Amniotic stem cell (primary cell): ENCODE measurements at places on chromosomes 6 and 20.

DNA sequence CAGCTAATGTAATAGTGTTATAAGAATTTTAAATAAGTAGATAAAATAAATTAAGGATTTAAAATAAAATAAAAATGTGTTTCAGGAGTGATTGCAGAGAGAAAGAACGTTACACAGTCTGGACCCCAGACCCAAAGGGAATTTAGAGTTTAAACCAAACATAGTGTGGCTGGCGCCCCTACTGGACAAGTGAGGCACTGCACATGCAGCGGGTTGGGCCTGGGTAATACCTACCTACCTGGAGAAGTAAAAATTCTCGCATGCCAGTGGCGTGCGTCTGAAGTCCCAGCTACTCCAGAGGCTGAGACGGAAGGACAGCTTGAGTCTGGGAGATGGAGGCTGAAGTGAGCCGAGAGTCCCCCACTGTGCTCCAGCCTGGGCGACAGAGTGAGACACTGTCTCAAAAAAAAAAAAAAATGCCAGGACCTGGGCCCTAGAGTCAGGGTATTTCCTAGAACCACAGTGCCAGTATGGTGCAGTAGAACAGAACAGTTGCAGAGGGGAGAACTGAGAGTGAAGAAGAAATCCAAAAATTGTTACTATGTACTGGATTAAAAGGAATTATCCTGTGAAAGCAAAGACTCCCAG is 71.4 kb upstream of the TCF21 start:
- no peak for DNase-seq

DNA sequence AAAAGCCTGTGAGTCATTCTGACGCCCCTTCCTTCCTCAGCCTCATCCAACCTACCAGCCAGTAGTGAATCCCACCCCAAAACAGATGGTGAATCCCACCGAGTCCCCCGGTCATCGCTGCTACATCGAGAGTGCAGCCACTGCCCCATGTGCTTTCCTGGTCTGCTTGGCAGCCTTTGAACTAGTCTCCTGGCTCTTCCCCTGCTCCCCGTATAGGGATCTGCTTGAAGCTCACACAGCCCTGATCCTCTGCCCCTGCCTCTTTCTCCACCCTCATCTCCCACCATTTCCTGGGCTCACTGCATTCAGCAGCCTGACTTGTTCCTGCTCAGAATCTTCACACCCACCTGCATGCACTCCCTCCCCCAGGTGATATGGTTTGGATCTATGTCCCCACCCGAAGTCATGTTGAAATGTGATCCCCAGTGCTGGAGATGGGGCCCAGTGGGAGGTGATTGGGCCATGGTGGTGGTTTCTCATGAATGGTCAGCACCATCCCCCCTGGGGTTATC is 14.6 kb downstream of the SYNJ2 start:
- no peak for DNase-seq

- no peak for DNase-seq
Observed at GRCh38 chr20:5918856-5919625, 31.3 kb downstream of the TRMT6 start.

- DNase-seq, result peak; percentile 38
Observed at GRCh38 chr6:137764464-137764863, 102.6 kb upstream of the TNFAIP3 start.

- no peak for DNase-seq
Observed at GRCh38 chr6:165178056-165178455, 131.3 kb downstream of the C6orf118 start.

GRCh38 chr20:47304287-47304686 is 52.2 kb downstream of the ZMYND8 start:
- DNase-seq, result no peak

GRCh38 chr6:156933201-156934068 is 156.3 kb downstream of the ARID1B start:
- DNase-seq, result no peak

- DNase-seq, result no peak
Observed at GRCh38 chr6:39223061-39223460, 6.2 kb downstream of the KCNK5 start.

DNA sequence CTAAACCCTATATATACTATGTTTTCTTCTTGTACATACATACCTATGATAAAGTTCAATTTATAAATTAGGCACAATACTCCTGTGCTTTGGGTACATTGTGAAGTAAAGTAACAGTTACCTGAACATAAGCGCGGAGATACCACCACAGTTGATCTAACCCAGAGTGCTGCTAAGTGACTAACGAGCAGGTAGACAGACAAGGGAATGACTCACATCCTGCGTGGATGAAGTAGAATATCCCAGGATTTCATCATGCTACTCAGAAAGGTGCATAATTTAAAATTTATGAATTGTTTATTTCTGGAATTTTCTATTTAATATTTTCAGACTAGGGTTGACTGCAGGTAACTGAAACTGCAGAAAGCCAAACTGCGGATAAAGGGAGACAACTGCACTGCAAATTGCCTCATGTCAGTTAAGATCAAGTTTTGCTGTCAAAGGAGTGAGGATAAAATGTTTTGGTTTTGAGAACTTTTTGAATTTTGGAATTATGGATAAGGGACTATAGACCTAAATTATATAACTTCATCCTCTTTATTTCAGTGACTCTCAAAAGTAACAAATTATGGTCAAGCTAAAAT is 14.4 kb downstream of the MKKS start:
- DNase-seq, result no peak

DNA sequence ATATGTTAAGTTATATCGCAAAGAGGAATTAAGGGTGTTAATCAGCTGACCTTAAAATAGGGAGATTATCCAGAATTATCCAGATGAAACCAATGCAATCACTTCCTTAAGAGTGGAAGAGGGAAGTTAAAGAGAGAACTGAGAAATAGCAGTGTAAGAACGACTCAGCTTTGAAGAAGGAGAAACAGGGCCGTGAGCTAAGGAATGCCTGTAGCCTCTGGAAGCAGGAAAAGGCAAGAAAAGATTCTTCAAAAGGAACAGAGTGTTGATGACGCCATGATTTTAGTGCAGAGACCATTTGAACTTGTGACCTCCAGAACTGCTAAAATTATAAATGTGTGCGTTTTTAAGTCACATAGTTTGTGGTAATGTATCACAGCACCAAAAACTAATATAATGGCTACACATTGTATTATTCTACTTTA is 32.7 kb downstream of the ILRUN start:
- no peak for DNase-seq

DNA sequence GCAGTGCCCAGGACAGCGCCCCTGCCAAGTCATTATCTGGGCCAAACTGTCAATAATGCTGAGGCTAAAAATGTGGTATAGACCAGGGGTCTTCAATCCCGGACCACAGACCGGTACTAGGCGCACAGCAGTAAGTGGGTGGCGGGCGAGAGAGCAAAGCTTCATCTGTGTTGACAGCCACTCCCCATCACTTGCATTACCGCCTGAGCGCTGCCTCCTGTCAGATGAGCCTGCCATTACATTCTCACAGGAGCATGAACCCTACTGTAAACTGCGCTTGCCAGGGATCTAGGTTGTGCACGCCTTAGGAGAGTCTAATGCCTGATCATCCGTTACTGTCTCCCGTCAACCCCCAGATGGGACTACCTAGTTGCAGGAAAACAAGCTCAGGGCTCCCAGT is 91.0 kb downstream of the NFATC2 start:
- DNase-seq, result no peak

GRCh38 chr20:25544311-25544710 is 41.0 kb downstream of the NINL start:
- DNase-seq, result no peak

DNA sequence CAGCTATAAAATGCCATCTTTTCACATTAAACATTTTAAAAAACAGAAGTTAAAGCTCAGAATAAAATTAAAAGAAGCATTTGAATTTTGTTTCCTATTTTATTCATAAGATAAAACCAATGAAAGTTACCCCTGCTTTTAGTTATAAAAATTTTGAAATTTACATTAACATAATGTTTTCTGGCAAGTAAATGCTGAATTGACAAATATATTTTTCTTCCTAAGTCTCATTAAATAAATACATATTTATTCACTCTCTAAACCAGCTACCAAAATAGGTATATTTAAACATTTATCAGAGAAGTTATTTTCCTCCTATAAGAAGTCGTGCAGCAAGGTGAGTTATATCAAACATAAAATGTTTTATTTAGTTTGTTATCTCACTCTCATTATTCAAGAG is 213.6 kb downstream of the TRDN start:
- DNase-seq, result no peak

DNA sequence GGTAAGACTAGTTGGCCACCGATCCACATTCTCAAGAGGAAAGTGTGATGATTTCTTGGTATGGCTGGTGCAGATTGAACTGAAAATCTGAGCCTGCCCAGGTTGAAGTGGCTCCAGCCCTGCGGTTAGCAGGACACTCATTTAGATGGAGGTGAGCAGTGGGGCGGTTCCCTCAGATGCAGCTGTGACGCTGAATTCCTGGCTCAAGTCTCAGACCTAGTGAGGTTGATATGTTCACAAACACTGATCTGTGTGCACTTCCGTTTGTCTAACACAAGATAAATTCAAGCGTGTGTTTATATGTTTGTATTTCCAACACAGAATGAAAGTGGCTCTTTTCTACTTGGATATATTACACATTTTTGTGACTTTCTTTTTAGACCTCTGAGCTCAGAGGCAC is 83.4 kb upstream of the FRMD1 start:
- no peak for DNase-seq

DNA sequence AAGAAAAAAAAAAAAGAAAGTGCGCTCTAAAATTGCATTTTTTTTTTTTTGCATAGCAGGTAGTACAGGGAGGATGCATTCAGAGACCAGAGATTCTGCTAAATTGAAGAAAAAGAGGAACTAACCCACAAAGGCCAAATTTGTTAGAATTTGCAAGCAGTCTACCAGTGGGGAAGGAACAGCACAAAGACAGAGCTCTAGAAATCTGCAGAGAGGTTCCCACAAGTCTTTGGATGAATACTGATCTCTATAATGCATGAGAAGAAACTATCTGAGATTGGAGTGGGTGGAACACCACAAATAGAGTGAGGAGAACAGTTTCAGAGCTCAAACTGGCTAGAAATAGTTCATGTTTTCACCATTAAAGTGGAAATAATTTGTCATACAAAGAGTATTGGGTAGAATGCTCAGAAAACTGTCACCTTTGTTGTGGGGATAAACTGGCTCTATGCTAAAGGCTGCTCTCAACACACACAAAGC is 79.6 kb upstream of the AHI1 start:
- DNase-seq, result no peak

DNA sequence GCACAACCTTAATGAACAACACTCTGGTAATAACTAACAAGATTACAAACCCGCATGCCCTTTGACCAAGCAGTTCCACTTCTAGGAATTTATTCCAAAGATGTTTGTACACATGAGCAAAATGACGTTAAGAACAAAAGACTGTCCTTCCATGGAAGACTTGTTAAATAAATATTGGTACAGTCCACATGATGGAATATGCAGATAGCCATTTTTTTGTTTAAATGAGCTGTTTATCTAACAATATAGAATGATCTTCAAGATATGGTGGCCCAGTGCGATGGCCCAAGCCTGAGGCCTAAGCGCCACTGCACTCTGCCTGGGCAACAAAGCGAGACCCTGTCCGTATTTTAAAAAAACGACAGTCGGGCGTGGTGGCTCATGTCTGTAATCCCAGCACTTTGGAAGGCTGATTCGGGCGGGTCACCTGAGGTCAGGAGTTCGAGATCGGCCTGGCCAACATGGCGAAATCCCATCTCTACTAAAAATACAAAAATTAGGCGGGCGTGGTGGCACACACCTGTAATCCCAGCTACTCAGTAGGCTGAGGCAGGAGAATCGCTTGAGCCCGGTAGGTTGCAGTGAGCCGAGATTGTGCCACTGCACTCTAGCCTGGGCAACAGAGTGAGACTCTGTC is 7.4 kb upstream of the AHCY start:
- no peak for DNase-seq

GRCh38 chr6:29593199-29593855 is 8.4 kb downstream of the OR2H2 start:
- no peak for DNase-seq

DNA sequence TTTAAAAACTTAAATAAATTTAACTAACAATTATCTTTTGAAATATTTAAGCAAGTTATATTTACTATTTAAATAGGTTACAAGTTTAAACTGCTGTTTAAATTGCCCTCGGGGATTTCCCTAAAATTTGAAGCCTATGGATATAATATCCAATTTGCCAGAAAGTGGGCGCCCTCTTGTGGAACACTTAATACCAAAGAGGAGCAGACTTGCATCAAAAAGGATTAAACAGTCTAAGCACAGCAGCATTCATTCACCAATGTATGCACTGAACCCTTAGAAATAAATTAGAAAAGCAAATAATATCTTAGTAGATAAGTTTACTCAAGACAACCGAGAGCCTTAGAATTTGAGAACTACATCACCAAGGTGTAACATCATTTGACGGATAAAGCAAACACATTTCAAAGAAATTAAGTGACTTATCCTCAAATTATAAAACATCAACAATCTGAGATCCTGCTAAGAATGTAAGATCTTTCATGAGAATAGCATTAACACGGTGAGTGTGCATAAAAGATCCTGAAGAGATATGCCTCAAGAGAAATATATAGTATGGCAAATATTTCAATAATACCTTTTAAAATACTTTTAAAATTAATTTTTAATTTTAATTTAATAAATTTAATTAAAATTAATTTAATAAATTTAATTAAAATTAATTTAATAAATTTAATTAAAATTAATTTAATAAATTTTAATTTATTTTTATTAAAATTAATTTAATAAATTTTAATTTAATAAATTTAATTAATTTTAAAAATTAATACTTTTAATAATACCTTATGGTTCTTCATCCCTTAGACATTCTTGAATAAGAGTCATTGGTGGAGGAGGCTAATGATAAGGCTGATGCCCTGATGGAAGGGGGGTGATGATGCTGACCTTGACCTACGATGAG is 11.5 kb upstream of the MEP1A start:
- DNase-seq, result peak; percentile 55
